ENCODE measurements at places on chromosomes 2 and 18.

DNA sequence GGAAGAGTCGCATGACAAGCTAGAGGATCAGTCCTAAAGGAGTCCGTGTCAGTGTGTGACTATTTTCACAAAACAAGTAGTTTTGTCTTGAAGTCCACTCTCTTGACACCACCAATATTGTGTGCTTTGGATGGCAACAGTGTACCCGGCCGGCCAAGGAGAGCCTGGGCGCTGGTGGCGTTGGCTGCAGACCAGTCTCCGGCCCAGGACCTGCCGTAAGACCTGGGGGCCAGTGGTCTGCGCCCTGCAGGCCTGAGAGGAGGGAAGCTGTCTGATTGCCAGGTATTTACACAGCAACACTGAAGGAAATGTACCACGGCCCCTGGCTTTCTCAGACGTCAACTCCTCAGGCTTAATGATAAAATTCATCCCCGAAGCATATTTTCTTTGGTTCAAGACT is 472.4 kb upstream of the SALL3 start:
- no peak for DNase-seq

- DNase-seq = no peak
These were observed 252.4 kb upstream of the ZNF521 start for GRCh38 chr18:25604196-25604893.

DNA sequence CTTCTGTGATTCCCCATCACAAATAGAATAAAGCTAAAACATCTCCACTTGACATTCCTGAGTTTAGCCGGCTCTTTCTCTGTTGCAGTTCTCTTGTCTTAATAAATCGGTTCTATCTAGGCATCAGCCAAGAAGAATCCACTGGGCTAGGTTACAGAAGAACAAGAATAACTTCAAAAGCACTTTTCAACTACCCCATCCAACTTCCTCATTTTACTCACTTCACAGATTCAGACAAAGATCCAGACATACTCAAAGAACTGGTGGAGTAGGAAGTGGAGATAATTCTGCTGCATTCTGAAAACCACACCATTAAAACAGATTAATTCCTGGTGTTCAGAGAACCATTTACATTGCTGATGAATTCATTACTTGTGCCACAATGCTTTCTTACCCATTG is 9.6 kb upstream of the ALPK2 start:
- DNase-seq = no peak

DNA sequence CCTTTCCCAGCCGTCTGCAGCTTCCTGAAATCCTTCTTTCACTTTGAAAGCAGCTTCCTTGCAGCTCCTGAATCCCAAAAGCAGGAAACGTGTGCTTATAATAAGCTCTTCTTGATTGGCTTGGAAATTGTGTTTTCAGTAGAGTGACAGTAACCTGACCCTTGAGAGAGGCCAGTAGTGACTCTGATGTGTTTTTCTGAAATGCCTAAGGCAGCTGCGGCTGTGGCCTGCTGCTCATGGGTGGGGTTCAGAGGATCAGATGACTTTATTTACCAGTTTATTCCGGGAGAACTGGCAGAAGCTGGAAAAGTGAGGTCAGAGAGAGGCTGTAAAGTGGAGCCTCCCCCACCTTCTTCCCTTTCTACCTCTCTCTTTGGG is 31.9 kb upstream of the RPIA start:
- no peak for DNase-seq

DNA sequence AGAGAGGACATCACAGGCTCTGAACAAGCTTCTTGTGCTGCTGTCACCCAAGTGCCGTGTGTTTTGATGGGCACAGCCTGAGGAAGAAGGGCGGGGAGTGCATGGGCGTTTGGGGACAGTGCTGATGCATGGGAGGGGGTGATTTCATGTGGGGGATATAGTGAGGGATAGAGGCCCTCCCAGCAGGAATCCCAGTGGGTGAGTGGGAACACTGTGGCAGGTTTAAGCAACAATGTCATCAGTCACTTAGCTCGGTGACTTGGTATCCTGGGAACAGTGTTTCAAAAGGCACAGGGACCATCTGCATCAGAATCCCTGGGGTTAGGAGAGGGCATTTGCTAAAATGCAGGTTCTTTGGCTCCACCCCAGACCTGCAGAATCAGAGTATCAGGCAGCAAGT is 609 bp downstream of the SIGLEC15 start:
- DNase-seq = no peak

GRCh38 chr2:220174826-220175225 is 547.4 kb downstream of the SLC4A3 start:
- DNase-seq = no peak

All from ACHN (cell line).